ENCODE measurements at places on chromosomes 1 and 21.

- no peak within 1 kb of the TSS for H3K27ac ChIP-seq
- no peak within 1 kb of the TSS for H3K4me3 ChIP-seq
- no peaks in the 10 kb centered on the region for H3K36me3 ChIP-seq
- DNase-seq: no peak
- H3K4me1 ChIP-seq: no peaks in the 10 kb centered on the region
- peaks cover 6% of the 10 kb centered on the region for H3K27me3 ChIP-seq
Measured at GRCh38 chr1:62318756-62319544, at the start of gene KANK4. TSS of gene KANK4 (minus strand) at chr1:62319434. CDS start at chr1:62281564, 37,870 bp downstream.

DNA sequence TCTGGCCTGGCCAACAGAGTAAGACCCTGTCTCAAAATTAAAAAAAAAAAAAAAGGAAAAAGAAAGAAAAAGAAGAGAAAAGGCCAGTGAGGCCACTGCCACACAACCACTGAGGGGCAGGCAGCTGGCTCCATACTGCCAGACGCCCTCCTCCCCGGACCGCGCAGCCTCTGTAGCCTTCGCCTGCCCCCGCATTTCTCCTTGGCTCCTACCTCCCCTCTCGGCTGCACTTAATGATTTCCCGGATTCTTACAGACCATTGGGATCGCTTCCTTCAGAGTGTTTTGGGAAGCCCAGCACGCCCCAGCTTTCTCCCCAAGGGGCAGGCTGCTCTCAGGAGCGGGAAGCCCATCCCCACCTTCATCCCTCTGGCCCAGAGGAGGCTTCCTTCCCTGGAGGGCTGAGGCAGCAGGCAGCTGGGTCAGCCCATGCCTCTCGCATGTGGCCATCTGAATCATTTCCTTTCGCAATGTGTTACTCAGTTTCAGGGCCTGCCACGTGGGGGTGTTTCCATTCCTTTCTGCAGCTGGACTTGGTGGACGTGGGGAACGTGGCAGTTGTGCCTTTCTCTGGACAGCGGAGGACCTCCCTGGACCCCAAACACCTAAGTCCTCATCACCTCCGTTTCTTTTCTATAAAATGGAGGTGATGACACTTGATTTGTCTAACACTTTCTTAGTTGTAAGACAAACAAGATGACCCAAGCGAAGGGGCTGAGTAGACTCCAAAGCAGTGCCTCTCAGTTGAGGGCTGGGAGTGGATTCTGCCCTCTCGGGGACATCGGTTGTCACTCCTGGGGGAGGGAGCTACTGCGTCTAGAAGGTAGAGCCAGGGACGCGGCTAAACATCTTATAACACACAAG lies 2.3 kb downstream of the SLC2A5 start:
- H3K4me1 ChIP-seq: no peaks in the 10 kb centered on the region
- H3K36me3 ChIP-seq: no peaks in the 10 kb centered on the region
- DNase-seq: peak; percentile 77
- H3K27ac ChIP-seq: peak overlapping the region; percentile 78

- no peak for DNase-seq
- no peak overlapping the region for H3K27ac ChIP-seq
- no peaks in the 10 kb centered on the region for H3K27me3 ChIP-seq
- H3K36me3 ChIP-seq: no peaks in the 10 kb centered on the region
- H3K4me1 ChIP-seq: no peaks in the 10 kb centered on the region
Measured at GRCh38 chr1:2523891-2524609, 2.3 kb downstream of the PANK4 start.

GRCh38 chr1:62810420-62811274 lies 26.7 kb downstream of the ATG4C start:
- H3K4me3 ChIP-seq: no peak overlapping the region
- H3K4me1 ChIP-seq: no peaks in the 10 kb centered on the region
- DNase-seq: no peak
- H3K27me3 ChIP-seq: no peaks in the 10 kb centered on the region
- no peak overlapping the region for H3K27ac ChIP-seq

- no peaks in the 10 kb centered on the region for H3K27me3 ChIP-seq
- H3K36me3 ChIP-seq: no peaks in the 10 kb centered on the region
- no peak overlapping the region for H3K27ac ChIP-seq
- no peak overlapping the region for H3K4me3 ChIP-seq
- H3K4me1 ChIP-seq: no peaks in the 10 kb centered on the region
Measured at GRCh38 chr21:44375761-44376241, 22.4 kb downstream of the TRPM2 start.

DNA sequence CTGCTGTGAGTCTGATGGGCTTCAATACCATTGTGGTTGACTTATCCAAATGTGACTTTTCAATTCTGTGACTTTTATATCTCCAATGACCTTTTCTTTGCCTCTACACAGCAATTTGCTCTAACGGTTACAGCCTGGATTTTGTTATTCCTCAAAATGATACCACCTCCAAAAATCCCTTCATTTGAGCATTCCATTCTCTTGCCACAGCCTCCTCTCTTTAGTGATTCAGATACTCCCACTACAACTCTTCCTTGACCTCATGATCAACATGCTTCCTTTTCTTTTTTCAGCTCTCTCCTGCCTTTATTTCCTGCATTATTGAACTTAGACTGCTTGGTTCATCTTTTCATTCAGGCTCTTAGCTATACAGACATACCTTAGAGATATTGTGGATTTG lies 16.6 kb upstream of the IL19 start:
- peaks cover 5% of the 10 kb centered on the region for H3K4me1 ChIP-seq
- no peak for DNase-seq
- H3K27me3 ChIP-seq: no peaks in the 10 kb centered on the region
- no peaks in the 10 kb centered on the region for H3K36me3 ChIP-seq

Data from uterus (tissue), 4 donors.